ENCODE measurements at places on chromosomes 5 and 9. TPM values are rescaled to one million over a fixed set of nuclear protein-coding genes. Genes with fewer than 3 reads are reported as not detected.

GRCh38 chr9:81791076-81791475 is 101.7 kb upstream of the TLE1 start:
- no peak for DNase-seq
- H3K4me3 ChIP-seq = no peak overlapping the region
- H3K27me3 ChIP-seq = no peaks in the 10 kb centered on the region
- H3K4me1 ChIP-seq = peaks cover 5% of the 10 kb centered on the region
- no peak overlapping the region for H3K27ac ChIP-seq

DNA sequence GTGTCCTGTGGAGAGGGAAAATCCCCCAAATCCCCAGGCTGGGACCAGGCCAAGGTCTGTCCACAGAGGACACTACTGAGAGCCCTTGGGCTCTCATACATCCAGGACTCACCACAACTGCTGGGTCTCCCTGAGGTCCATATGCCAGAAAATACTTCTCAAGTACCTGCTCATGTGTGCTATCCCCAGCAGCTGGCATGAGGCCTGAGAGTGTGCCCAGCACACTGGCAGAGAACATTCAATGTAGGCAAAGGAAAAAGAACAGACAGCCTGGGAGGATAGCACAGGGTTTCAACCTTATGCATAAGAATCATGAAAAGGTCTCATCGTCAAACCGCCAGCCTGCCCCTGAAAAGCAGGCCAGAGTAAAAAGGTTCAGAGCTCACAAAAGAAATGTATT is 154.1 kb upstream of the TAS2R1 start:
- DNase-seq = no peak
- H3K4me3 ChIP-seq = no peak overlapping the region
- H3K4me1 ChIP-seq = no peaks in the 10 kb centered on the region
- H3K27me3 ChIP-seq = no peaks in the 10 kb centered on the region

GRCh38 chr9:16413509-16414016 is 456.9 kb downstream of the BNC2 start:
- no peak overlapping the region for H3K4me3 ChIP-seq
- H3K36me3 ChIP-seq = no peaks in the 10 kb centered on the region
- no peaks in the 10 kb centered on the region for H3K27me3 ChIP-seq
- H3K27ac ChIP-seq = peak overlapping the region; percentile 12
- H3K4me1 ChIP-seq = no peaks in the 10 kb centered on the region

GRCh38 chr5:54692631-54693030 is 175.1 kb downstream of the SNX18 start:
- no peaks in the 10 kb centered on the region for H3K36me3 ChIP-seq
- no peak overlapping the region for H3K27ac ChIP-seq
- no peak overlapping the region for H3K4me3 ChIP-seq
- H3K4me1 ChIP-seq = no peaks in the 10 kb centered on the region
- H3K27me3 ChIP-seq = no peaks in the 10 kb centered on the region

DNA sequence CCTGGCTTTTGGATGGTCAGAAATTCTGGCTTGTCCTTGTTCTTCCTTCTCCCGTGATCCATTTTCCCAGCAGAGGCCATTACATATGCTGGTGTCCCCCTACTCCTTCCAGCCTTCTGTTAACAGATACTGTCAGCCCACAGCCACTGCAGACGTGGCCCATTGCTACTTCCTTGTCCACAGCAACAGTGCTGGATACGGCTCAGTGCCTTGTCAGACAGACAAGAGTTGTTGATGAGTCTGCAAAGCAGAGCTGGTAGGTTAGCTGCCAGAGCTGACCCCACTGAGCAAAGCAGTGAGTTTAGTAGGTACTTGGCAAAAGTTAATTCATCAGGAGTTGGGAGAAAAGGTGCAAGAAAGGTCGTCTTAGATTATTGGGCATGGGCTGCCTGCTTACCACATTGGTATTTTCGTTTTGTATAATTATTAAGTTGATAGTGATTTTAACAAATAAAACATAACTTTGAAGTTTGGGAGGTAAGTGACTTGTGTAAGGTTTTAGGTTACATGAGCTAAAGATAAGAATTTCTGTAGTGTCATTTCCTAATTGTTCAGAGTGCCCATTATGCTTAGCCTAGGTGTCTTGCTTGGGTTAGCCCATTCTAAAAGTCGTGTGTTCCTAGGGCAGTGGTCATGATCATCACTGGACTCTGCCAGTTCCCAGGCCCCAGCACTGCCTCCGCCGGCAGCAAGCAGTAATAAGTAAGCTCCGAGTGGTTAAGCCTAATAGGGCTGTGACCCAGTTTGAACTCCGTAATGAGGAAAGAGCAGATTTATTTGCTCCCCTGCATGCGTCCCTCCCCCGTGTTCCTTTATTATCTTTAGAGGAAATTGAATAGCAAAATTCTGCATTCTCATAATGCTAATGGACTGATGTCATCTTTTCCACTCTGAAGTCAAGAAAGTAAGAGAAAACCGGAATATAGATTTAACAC is 292.0 kb downstream of the FANCC start:
- peak overlapping the region; percentile 84 for H3K27ac ChIP-seq
- H3K4me3 ChIP-seq = no peak overlapping the region
- DNase-seq = peak; percentile 50

DNA sequence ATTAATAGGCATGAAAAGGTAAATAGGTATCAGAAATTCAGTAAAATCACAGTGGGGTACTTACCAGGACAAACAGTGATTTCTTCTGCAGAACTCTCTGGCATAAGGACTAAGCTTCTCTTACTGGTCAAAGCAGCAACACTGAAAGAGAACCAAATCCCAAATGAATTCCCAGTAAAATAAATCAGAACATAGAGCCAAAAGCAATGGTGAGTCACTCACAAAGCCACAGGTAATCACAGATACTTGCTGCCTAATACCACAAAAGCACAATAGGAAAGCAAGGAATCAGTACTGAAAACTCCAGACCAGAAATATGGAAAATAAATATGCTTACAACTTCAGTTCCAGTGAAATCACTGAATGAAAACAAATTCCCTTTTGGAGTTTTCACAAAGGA is 50.7 kb downstream of the UIMC1 start:
- no peak for DNase-seq
- H3K4me3 ChIP-seq = no peak overlapping the region
- no peak overlapping the region for H3K27ac ChIP-seq

- no peaks in the 10 kb centered on the region for H3K4me1 ChIP-seq
- H3K36me3 ChIP-seq = no peaks in the 10 kb centered on the region
- H3K27me3 ChIP-seq = no peaks in the 10 kb centered on the region
- no peak overlapping the region for H3K4me3 ChIP-seq
Measured at GRCh38 chr5:29114331-29114768, 2076.0 kb upstream of the CDH9 start.

DNA sequence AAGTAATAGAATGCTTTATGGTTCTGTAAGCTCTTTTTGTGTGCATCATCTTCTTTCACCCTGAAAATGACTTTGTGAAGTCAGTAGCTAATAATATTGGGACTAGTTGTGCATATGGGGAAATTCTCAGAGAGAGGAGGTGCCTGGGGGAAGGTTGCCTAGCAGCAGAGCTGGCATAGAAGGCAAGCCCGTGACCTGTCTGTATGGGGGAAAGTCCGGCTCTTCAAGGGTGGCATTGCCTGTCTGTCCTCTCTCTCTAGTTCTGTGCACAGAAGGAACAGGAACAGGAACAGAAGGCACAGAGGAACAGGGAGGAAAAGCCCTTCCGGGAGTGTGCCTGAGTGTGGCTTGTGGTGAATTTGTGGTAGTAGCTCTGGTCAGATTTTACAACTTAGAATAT is 33.1 kb downstream of the SH3GL2 start:
- no peaks in the 10 kb centered on the region for H3K36me3 ChIP-seq
- H3K4me1 ChIP-seq = no peaks in the 10 kb centered on the region
- H3K4me3 ChIP-seq = no peak overlapping the region
- no peak overlapping the region for H3K27ac ChIP-seq
- no peaks in the 10 kb centered on the region for H3K27me3 ChIP-seq

GRCh38 chr5:78483809-78484521 is 123.5 kb downstream of the SCAMP1 start:
- DNase-seq = no peak
- no peaks in the 10 kb centered on the region for H3K27me3 ChIP-seq
- H3K4me3 ChIP-seq = no peak overlapping the region
- peaks cover 34% of the 10 kb centered on the region for H3K4me1 ChIP-seq
- H3K36me3 ChIP-seq = peaks cover 5% of the 10 kb centered on the region
- no peak overlapping the region for H3K27ac ChIP-seq

GRCh38 chr5:34663771-34664496 is 7.8 kb downstream of the RAI14 start:
- no peaks in the 10 kb centered on the region for H3K36me3 ChIP-seq
- H3K4me3 ChIP-seq = no peak overlapping the region
- H3K27ac ChIP-seq = no peak overlapping the region

GRCh38 chr5:122423221-122423620 is 111.2 kb downstream of the SNCAIP start:
- H3K27ac ChIP-seq = no peak overlapping the region
- H3K36me3 ChIP-seq = no peaks in the 10 kb centered on the region
- DNase-seq = no peak
- H3K27me3 ChIP-seq = no peaks in the 10 kb centered on the region
- H3K4me1 ChIP-seq = no peaks in the 10 kb centered on the region

- H3K4me1 ChIP-seq = no peaks in the 10 kb centered on the region
- H3K27me3 ChIP-seq = no peaks in the 10 kb centered on the region
- H3K4me3 ChIP-seq = no peak overlapping the region
- H3K27ac ChIP-seq = no peak overlapping the region
- no peaks in the 10 kb centered on the region for H3K36me3 ChIP-seq
- DNase-seq = no peak
Measured at GRCh38 chr9:86241216-86241615, 18.2 kb downstream of the C9orf153 start.

- H3K27me3 ChIP-seq = no peaks in the 10 kb centered on the region
- no peak overlapping the region for H3K27ac ChIP-seq
- peaks cover 10% of the 10 kb centered on the region for H3K4me1 ChIP-seq
- H3K4me3 ChIP-seq = no peak overlapping the region
Measured at GRCh38 chr9:69762527-69762926, 2.7 kb upstream of the PTAR1 start.

GRCh38 chr5:121251954-121252353 is 599.7 kb upstream of the FTMT start:
- H3K36me3 ChIP-seq = no peaks in the 10 kb centered on the region
- no peak for DNase-seq
- no peaks in the 10 kb centered on the region for H3K27me3 ChIP-seq
- H3K4me1 ChIP-seq = no peaks in the 10 kb centered on the region
- no peak overlapping the region for H3K27ac ChIP-seq

DNA sequence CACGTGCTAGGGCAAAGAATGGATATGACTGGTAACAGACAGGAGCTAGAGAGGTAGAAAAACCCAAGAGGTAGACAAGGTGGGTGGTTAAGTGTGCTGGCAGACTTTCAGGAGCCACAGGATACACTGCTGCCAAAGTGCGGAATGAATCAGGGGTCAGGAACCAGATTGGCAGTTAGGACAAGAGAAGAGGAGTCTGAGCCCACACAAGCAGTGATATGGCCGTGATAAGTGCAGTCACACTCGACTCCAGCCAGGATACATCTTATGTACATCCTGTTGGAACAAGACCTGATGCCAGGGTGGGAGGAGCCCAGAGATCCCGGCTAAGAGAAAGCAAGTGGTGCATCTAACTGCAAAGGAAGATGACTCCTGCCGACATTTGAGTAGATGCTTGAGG is 10.0 kb downstream of the SLIT3 start:
- no peaks in the 10 kb centered on the region for H3K36me3 ChIP-seq
- no peak for DNase-seq
- no peak overlapping the region for H3K4me3 ChIP-seq
- no peaks in the 10 kb centered on the region for H3K4me1 ChIP-seq
- H3K27ac ChIP-seq = no peak overlapping the region
- no peaks in the 10 kb centered on the region for H3K27me3 ChIP-seq

GRCh38 chr5:72698481-72698880 is 118.0 kb upstream of the TNPO1 start:
- no peaks in the 10 kb centered on the region for H3K36me3 ChIP-seq
- DNase-seq = no peak
- H3K4me1 ChIP-seq = no peaks in the 10 kb centered on the region
- no peaks in the 10 kb centered on the region for H3K27me3 ChIP-seq
- H3K4me3 ChIP-seq = no peak overlapping the region

DNA sequence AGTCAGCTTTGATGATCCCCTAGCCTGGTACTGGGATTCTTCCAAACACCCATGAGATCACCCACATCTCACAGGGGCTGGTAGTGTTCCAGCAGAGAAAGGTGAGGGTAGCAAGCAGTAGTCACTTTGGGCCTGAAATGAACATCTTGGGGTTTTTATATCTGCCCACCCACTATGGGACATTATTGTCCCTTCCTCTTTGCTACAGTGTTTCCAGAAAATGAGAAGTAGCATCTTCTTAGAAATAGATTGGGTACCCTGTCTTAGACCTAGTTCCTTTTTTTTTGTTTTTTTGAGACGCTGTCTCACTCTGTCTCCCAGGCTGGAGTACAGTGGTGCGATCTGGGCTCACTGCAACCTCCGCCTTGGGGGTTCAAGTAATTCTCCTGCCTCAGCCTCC is 249.2 kb upstream of the ANKRD55 start:
- H3K27ac ChIP-seq = peak overlapping the region; percentile 86
- no peaks in the 10 kb centered on the region for H3K36me3 ChIP-seq
- H3K4me3 ChIP-seq = no peak overlapping the region
- H3K27me3 ChIP-seq = no peaks in the 10 kb centered on the region

GRCh38 chr5:127111112-127111511 is 37.8 kb upstream of the C5orf63 start:
- H3K4me3 ChIP-seq = no peak overlapping the region
- no peaks in the 10 kb centered on the region for H3K4me1 ChIP-seq
- no peak overlapping the region for H3K27ac ChIP-seq
- no peak for DNase-seq
- no peaks in the 10 kb centered on the region for H3K36me3 ChIP-seq
- H3K27me3 ChIP-seq = no peaks in the 10 kb centered on the region

GRCh38 chr5:90746119-90746518 is 187.5 kb downstream of the ADGRV1 start:
- H3K27ac ChIP-seq = no peak overlapping the region
- DNase-seq = no peak
- no peaks in the 10 kb centered on the region for H3K36me3 ChIP-seq
- H3K4me3 ChIP-seq = no peak overlapping the region

- H3K27ac ChIP-seq = no peak overlapping the region
- no peak overlapping the region for H3K4me3 ChIP-seq
- DNase-seq = no peak
- H3K4me1 ChIP-seq = no peaks in the 10 kb centered on the region
- no peaks in the 10 kb centered on the region for H3K36me3 ChIP-seq
- H3K27me3 ChIP-seq = no peaks in the 10 kb centered on the region
Measured at GRCh38 chr9:84266087-84266561, 74.4 kb downstream of the SLC28A3 start.

- H3K27me3 ChIP-seq = peaks cover 6% of the 10 kb centered on the region
- no peaks in the 10 kb centered on the region for H3K36me3 ChIP-seq
- H3K4me1 ChIP-seq = no peaks in the 10 kb centered on the region
- no peak overlapping the region for H3K4me3 ChIP-seq
Measured at GRCh38 chr9:98328770-98329169, 73.3 kb upstream of the TBC1D2 start.

DNA sequence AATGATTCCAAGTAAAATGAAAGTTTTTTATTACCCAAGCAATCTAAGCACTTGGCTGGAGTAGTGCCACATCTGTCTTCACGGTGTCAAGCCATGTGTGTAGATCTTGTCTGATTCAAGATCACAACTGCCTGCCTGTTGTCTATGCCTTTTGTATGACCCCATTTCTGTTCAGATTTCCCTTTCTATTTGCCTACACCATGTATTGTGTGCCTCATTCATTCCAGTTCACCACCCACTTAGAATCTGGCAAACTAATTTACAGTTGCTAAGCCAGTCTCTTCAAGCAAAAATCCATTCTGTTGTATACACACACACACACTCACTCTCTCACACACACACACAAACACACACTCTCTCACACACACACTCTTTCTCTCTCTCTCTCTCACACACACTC is 33.7 kb downstream of the GLDC start:
- H3K36me3 ChIP-seq = no peaks in the 10 kb centered on the region
- H3K27me3 ChIP-seq = no peaks in the 10 kb centered on the region
- H3K4me3 ChIP-seq = no peak overlapping the region
- no peak for DNase-seq
- H3K4me1 ChIP-seq = no peaks in the 10 kb centered on the region
- no peak overlapping the region for H3K27ac ChIP-seq

The NR4A3 gene
- total RNA-seq = 148 TPM

The IER5L gene
- total RNA-seq = 4.5 TPM

The MSX2 gene
- 1.2 TPM for total RNA-seq

The CATSPER3 gene
- 0.74 TPM for total RNA-seq

The ANXA2R gene
- 0.68 TPM for total RNA-seq
